NCI-H69 (cell line): ENCODE measurements at places on chromosomes 7 and 10.

DNA sequence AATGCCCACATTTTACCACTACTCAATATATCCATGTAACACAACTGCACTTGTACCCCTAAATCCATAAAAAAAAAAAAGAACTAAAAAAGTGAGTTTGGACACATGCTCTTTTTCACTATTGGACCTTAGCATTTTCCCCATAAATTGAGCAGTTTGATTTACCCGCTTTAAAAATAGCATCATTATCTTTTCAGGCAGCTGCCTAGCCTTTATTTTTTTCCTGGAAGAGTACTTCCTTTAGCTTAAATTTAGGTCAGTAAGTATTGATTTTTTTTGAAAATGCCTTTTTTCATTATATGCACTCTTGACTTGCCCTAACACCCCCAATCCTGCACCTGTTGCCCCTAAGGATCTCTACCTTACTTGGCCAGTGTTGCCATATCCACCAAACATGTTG is 5.3 kb upstream of the NT5C3A start:
- no peak for DNase-seq

GRCh38 chr10:129852829-129853561 is 111.1 kb downstream of the EBF3 start:
- DNase-seq = peak; percentile 67

- DNase-seq = no peak
Measured at GRCh38 chr10:6737080-6737641, 157.1 kb upstream of the PRKCQ start.

GRCh38 chr7:12642508-12642907 is 44.9 kb upstream of the ARL4A start:
- DNase-seq = no peak
